Fibroblast of skin of back (primary cell): ENCODE measurements at places on chromosomes 7 and 10.
A peak's percentile ranks its signal among the peaks of the same experiment; 100 is the strongest.

DNA sequence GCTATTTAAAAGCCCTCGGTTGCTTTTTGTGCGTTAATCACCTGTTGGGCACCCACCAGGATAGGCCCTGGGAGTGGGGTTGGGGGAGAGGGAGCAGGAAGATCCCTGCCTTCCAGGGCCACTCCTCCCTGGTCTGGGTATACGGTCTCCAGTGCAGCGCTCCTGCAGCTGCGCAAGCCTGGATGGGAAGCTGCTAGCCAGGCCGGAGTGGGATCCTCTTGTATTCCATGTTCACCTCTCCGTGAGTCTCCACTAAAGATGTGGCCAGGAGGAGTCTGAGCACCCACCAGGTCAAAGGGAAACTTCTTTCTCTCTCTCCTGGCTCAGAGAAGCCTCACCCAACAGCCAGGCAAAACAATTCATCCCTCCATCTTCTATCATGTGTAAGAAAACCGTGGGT is 78.8 kb upstream of the ANLN start:
- DNase-seq, result no peak

- no peak for DNase-seq
These were observed 65.7 kb downstream of the TNRC18 start for GRCh38 chr7:5357951-5358350.

- DNase-seq, result no peak
These were observed 10.3 kb downstream of the FAM3C start for GRCh38 chr7:121385800-121386179.

DNA sequence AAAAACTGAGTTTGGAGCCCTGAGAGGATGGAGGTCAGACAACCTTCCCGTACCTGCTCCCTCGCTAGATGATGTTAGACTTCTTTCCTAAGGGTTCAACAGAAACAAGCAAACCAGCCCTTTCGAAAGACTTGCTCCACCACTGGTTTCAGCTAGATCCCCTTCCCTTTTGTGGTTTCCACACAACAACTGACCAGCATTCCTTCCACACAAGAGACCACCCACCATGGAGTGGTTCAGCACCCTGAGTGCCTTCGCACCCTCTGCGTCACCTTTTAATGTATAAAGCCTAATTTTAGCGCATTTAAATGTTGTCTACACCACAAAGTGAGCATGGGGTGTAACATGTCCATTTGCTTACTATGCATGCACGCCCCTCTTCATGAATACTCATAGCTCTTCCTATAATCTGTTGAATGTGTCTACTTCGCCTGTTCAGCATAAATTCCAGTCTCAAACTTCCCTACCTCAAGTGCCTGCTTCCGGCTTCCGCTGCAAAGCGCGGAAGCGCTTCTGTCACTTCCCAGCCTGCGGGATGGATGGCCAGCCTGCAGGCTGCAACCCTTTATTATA is 69.0 kb downstream of the TACC2 start:
- no peak for DNase-seq

DNA sequence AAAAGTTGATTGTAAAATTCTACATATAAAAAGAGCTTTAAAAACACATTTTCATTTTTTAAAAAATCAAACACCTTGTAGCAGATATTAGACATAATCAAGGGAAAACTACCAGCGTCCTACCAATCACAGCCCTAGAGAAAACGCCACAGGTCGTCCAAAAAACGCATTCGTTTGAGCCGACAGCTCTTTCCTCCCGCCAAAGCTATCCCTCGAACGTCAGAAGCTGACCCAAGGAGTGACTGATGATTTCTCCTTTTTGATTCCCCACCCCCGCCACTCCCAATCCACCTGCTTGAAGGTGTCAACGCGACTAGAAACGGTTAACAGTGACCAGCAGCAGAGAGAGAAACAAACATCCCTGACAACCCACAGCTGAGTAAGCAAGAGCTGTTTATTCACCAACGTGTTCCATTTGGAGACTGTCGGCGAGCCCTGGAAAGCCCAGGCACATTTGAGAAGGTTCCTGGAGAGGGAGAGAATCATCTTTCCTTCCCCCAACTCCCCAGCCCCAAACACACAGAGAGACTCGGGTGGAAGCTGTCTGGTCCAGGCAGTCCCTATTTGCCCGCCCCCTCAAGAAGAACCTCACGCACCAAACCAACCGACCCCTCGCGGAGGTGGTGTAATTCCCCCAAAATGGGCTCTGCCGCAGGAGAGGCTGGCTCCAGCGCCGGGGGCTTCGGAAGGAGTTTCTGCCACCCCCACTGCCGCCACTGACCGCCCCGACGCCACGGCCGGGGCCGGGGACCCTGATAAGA is 622 bp downstream of the CPEB3 start:
- DNase-seq, result peak; percentile 44
